ENCODE measurements at places on chromosomes 6 and 20. TPM values are rescaled to one million over a fixed set of nuclear protein-coding genes. Genes with fewer than 3 reads are reported as not detected.

DNA sequence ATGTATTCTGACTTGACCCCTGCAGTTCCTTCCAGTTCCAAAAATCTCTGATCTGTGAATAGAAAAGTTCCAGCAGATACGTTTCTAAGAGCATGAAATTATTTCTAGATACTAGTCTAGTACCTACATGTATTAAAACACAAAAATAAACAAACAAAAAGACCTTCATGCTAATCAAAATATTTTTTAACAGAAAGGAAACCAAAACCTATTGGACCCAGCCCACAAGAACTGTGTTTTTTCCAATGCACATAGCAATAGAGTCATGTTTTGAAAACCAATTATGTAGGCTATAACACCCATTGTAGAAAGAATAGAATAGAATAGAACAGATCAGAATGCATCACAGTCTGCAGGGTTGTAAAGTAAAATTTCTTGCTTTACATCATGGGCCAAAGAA lies 158.6 kb upstream of the TNFAIP3 start:
- DNase-seq, result peak; percentile 73

- DNase-seq, result no peak
Observed at GRCh38 chr6:56865081-56865875, 89.6 kb upstream of the BEND6 start.

DNA sequence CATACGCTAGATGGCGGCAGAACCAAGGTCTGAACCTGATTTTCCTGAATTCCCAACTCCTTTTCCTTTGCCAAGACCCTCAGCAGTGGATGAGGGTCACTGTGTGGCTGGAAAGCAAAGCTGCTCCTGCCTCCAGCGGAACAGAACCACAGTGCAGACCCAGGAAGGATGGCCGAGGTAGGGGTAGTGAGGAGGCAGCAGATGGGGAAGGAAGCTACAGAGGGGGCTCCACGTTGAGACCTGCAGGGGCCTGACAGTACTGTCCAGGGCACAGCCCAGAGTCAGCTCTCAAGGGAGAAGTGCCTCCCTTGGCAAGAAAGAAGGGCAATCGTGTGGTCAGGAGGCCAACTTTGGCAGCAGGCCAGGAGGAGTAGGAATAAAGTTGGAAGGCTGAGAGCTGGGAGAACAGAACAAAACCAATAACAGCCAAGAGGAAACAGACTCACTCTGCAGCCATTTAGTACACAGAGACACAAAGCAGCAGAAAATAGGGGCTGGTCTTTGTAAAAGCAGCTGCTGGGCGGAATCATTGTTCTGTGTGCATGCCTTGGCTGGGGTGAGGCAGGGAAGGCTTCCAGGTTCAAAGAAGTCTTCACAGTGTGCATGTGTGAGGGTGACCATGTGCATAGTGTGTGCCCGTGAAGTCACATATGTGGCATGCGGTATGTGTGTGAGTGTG lies 3.1 kb downstream of the GABRR2 start:
- DNase-seq, result no peak

- DNase-seq, result no peak
Observed at GRCh38 chr6:39905640-39905975, 28.7 kb downstream of the MOCS1 start.

DNA sequence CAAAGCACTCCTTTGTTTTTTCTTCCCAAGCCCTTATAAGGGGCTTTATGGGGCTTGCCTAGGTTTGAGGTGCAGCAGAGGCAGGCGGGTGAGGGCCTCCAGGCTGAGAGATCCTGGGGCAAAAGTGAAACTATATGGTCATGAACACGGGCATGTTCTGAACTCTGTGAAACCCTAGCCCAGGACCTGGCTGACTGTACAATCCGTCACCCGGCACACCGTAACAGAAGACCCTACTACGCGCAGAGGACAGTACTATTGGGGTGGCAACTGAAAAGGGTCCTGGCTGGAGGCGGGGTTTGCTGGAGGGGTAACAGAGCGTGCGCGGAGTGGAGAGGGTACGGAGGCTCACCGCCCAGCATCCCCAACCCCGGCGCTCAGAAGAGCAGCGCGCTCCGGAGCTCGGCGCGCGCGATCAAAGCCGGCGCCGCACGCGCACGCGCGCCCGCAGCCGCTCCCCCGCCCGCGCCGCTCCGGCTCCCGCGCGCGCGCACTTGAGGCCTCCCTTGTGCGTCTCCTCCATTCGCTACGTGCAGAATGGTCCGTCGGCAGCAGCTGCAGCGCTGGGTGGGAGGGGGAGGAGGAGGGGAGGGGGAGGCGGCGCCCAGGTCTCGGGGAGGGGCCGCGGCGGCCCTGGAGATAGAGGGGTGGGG lies 54.2 kb downstream of the MRPL14 start:
- DNase-seq, result peak; percentile 96

DNA sequence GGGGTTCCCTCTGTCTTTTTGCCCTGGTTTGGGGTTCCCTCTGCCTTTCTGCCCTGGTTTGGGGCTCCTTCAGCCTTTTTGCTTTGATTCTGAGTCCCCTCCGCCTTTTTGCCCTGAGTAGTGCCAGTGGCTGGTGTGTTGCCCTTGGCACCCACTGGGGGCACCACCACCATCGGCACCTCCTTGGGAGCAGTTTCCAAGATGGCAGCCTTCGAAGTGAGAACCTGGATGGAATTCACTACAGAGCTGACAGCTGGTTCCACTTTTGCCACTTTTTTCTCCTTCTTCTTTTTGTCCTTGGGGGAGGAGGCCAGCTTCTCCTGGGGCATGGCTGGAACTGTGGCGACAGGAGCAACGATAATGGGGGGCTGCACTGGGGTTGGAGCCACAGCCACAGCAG lies 22.2 kb downstream of the RRBP1 start:
- no peak for DNase-seq

DNA sequence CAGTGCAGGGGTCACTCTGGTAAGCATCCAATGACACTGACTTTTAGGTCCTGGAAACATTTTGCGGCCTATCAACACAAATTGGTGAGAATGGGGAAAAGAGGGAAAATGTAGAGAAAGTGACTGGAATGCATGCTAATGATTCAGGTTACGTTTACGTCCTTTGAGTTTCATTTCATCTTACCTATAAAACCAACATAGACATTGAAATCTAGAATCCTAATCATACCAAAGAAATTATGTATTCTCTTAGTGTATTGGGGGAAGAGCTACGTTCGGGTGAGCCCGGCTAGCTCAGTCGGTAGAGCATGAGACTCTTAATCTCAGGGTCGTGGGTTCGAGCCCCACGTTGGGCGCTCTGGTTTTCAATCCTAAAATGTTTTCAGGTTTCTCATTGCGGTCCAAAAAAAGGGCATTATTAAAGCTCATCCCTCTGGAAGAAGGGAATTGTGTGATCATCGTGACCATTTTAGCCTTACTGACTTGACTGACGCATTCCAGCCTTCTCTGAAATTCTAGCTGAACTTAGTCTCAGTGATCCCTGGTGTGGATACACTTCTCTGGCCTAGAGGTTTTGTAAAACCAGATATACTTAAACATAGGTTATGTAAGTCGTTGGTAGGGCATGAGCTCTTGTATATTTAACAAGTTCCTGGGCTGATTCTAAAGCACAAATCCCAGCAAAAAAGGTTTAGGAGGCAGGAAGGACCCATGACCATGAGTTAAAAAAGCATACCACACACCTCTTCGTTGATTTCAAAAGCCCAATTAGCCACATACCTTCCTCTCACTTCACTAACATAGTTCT lies 18.3 kb downstream of the HMGN4 start:
- peak; percentile 71 for DNase-seq

DNA sequence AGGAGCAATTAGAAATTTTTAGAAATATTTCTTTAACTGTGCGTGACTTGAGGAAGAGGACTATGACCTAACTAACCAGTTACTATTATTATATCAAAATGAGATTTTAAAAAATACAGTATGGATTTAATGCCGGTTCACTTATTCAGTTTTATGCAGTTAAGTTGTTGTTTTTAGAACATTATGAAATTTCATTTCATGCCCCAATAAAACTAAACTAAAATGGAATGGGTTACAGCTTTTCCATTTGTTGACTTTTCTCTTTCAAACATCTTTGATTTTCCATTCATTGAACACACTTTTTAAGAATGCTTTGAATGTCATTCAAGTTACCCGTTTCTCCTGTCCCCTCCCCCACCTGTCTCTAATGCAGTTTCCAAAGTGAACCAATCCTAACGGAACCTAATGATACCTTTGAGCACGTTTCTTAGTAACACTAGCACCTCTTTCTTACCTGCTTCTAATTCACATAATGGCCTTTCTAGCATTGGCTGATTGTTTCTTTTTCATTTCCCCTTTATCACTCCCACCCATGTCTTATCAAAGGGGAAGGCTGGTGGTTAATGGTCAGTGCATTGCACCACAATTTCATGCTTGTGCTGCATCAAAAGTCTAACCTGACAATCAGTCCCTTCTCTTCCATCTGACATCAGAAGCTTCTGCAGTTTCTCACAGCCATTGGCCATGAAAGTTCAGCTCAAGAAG lies 262.2 kb upstream of the TAB2 start:
- no peak for DNase-seq

- peak; percentile 87 for DNase-seq
Observed at GRCh38 chr6:11224252-11224965, 8.1 kb downstream of the NEDD9 start.

GRCh38 chr6:82861121-82861520 lies 204.5 kb downstream of the UBE3D start:
- no peak for DNase-seq

DNA sequence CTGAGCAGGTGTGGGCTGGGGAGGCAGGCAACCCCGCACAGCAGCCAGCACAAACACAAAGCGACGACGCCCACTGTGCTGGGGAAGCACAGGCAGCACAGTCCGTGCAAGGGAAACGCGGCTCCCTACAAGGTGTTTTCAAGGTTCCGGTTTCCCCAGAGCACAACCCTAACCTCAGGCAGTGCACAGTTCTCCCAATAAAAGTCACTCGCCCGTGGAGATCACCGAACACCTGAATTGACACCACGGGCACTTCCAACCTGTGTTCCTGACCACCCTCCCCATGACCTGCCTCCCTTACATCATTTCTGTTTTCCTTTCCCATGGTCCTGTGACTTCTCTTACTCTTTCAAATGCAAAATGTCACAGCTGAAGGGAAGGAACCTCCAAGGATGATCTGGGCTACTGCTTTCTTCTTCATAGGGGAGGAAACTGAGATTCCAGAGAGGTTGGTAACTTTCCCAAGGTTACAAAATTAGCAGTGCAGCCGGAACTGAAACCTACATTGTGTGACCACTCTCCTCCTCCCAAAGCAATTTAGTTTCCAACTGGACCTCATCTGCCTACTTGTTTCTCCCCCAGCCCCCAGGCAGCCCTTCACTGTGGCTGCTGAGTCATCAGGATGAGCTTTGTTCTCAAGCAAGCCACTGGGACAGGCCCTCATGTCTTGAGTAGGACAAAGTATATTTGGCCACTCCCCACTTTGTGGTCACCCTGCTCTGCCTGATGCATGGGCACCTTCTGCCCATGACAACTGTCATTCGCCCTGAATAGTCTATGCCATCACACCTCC lies 125.3 kb downstream of the ATXN1 start:
- DNase-seq, result no peak

GRCh38 chr20:50410343-50410742 lies 99.8 kb upstream of the PTPN1 start:
- no peak for DNase-seq

DNA sequence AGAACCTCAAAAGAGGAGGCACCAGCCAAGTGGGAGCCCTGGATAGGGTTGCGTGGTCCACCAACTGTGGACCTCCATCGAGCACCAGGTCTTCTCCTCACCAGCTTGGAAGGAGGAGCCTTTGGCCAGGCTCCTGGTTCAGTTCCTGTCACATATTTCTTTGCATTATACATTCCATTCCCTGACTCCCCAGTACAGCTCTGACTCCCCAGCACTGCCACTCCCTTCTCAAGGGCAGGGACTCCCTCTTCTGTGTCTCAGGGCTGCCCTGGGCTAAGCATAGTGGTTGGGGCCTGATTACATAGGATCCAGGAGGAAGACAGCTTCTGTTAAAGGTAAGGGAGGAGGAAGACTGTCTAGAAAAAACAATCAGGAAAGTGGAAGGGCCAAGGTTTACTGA lies 91.1 kb downstream of the MRPL14 start:
- DNase-seq, result no peak

DNA sequence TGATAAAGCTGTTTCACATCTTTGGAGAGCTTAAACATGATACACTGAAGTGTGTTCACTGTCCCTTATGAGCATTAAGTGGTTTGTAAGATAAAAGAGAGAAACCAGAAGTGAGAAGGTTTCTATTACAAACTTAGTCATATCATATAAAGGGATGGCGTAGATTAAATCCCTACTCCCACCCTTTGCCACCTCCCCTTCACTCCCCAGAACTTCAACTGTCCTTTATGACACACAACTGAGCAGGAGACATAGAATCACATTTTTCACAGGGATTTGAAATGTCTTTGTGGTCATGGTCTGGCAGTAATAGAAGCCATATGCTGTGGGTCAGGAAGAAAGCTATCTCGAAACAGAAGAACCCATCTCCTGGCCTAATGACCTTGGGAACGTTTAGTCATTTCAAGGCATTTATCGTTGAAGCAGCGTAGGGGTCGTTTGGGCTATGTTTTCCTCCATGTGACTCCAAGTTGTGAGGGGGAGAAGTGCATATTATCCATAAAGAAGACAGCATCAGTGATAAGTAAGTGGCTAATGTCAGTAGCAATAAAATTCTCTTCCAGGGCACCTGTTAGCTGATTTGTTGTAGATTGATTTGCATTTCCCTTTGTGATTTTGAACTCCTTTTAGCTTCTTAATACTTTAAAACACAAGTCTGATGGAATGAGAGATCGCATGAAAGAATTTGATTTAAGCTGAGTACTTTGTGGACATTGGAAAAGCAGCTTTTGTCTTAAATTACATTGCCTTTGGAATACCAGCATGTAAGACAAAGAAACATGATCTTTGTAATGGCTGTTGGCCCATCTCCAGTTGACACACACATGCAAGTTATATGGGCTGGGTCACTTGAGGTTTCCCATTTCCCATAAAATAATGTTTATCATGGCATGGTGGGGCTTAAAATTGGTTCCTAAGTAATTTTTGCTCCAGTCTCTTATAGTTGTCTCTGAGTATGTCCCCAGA lies 501.5 kb upstream of the FLRT3 start:
- no peak for DNase-seq

GRCh38 chr20:45085289-45085688 lies 15.6 kb downstream of the KCNS1 start:
- no peak for DNase-seq

The ENPP1 gene
- total RNA-seq, result 0.58 TPM

The IRAK1BP1 gene
- total RNA-seq, result 3.6 TPM

The PRDM13 gene
- 0.05 TPM for total RNA-seq

The VTA1 gene
- total RNA-seq, result 52.6 TPM

The SGK2 gene
- 0.23 TPM for total RNA-seq

The TMC2 gene
- total RNA-seq, result not detected

The SOBP gene
- 0.09 TPM for total RNA-seq

Data from activated CD4-positive, alpha-beta T cell treated with anti-CD3 and anti-CD28 coated beads, Interleukin-2, amount 10 ng/mL, durations not matched to agents 24 days and 14 days (primary cell).